CD8-positive, alpha-beta T cell (primary cell): ENCODE measurements at places on chromosomes 16 and 17.

DNA sequence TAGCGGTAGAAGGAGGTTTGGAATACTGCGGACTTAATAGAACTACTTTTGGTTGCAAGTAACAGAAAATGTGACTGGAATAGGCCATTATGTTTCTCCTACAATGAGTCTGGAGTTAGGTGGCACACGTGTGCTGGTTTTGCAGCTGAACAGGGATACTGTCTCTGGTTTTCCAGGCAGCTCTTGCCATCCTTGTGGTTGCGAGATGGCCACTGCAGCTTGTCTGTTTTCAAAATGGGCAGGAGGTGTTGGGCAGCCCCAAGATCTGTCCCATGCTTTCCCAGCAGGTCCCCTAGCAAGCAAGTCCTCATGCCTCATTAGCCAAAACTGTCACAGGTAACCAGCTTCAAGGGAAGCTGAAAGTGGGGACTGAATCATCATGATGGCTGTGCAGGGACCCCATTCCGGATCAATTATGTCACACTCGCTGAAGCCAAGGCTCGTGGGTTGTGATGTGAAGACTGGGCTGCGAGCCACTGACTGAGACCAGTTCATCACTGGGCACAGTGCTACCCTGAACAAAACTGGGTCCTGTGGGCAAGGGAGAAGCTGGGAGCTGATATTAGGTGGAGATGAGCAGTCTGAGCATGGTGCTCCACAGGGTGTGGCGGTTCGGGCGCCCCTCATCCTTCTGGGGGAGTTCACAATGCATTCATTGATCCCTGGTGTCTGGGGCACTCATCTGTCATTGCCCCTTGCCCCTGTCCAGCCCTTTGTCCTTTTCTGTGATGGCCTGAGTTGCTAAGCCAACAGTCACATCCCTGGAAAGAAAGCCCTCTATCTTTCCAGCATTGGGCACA lies 82.1 kb downstream of the KSR1 start:
- no peak for DNase-seq

DNA sequence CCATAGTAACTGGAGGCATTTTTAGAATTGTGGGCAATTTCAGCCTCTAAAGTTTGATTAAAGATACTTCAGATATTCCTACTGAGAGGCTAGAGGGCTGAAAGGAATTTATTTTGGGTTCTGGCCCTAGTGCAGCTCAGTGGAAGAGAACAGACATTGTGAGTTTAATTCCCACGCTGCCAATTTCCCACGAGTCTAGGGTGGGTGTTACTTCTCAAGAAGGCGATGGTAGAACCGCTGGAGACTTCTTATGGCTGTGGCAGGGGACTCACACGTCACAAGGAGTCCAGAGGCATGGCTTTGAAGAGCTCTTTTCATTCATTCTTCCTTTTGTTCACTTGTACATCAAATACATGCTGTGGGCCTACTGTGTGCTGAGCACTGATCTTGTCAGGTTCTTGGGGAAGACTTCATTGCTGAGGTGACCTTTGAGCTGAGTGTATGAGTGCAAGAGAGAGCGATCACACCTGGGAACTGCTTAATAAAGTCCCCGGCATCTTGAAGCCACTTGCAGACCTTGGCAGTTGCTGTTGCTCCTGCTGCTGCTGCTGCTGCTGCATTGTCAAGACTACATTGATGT lies 111.7 kb downstream of the WWOX start:
- no peak for DNase-seq

DNA sequence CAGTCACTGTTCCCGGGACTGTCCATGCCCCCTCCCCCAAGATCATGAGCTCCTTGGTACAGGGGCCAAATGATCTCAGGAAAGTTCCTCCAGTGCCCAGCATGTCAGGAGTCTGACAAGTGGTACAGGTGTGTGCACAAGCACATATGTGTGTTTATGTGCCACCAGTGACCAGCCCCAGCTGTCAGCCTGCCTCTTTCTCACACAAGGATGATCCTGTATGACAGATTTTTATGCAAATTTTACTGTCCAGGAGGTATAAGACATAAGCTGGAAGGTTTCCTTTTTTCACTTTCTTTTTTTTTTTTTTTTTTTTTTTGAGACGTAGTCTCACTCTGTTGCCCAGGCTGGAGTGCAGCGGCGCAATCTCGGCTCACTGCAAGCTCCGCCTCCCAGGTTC lies 31.4 kb upstream of the GFOD2 start:
- DNase-seq, result no peak

DNA sequence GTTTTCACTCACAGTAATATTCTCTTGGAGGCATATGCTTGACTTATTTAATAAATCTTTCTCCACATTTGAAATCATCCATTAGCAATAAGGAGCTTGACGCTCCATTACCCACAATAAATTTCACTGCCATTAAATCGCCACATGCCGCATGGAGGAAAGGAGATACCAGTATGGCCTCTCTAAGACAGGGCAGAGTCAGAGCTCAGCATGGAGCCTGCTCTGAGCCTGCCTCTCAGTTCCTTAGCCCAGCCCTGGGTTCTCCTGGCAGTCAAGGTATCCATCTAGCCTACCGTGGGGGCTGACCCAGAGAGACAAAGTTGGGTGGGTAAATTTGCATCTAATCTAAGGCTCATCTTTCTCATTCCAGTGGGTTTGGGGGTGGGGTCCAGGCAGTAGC lies 80.3 kb upstream of the CES5A start:
- no peak for DNase-seq

DNA sequence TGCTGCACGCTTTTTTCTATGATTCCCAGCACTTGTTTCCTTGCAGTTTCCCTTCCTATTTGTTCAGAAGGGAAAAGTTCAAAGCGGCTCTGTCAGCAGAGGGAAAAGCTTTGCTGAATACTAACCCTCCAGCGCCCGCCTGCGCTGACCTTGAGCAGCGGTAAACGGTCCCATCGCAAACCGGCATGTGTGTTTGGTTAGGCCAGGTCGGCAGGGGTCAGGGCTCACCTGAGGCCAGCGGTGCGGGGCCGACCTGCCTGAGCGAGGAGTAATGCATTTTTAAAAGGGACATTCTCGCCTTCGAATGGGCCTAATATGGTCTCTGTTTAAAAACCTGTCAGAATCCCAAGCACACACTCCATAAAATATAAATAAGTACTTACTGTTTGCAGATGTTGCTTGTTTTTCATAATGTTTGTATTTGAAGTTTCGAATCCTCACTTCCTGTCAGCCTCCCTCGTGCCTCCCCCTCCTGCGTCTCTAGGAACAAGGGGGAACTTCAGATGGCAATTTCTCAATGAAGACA lies 110.1 kb downstream of the IRX3 start:
- no peak for DNase-seq

DNA sequence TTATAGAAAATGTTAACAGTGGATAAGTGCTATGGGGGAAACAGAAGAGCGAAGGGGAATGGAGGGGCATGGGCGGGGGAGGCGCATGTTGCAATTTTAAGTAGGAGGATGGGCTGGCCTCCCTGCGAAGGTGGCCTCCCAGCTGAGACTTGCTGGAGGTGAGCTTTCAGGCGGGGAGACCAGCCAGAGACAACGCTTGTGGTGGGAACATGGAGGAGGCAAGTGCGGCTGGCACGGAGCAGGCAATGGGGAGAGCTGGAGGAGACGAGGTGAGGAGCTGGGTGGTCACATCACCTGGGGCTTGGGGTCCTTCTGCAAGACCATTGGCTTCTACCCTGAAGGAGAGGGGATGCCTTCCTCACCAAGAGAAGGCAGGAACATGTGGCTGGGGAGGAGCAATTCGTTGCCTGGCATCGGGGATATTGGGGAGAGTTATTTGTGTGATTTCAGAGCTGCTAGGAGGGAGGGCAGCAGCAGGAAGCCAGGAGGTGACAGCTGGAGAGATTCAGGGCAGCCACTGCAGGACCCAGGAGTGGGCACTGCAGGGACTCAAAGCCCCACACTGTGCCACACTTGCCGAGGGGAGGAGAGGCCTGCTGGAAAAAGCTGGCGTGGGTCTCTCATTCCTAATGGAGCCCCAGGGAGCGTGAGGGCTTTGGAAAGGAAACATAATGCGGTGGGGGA lies 34.4 kb downstream of the PMFBP1 start:
- no peak for DNase-seq

DNA sequence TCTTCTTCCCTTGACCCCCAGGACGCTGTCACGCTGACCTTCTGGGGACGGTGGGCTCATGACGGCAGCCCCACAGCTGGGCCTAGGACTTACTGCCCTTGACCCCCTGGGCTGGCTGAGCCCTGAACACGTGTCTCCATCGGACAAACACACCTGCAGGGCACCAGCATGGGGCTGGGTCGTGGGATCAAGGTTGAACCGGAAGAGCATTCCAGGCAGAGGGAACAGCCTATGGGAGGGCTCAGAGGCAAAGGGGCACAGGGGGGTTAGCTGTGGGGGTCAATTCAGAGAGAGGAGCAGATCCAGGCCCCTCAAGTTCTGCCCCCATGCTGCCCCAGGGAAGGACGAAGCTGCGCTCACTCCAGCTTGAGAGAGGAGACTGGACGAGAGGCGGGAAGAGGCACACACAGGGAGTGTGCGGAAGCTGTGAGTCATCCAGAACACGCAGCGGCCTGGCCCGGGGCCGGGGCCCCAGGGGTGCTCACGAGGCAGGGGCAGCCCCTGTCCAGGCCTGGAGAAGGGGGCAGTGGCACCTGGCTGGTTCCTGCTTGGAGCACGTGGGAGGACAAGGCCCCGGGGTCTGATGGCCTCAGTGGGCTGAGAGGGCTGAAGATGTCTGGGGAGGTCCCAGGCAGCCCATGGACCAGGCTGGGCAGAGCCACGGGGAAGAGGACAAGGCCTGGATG lies 9.9 kb downstream of the SSTR5 start:
- DNase-seq, result no peak

- no peak for DNase-seq
Observed at GRCh38 chr16:86874141-86874540, 295.8 kb downstream of the FOXL1 start.

DNA sequence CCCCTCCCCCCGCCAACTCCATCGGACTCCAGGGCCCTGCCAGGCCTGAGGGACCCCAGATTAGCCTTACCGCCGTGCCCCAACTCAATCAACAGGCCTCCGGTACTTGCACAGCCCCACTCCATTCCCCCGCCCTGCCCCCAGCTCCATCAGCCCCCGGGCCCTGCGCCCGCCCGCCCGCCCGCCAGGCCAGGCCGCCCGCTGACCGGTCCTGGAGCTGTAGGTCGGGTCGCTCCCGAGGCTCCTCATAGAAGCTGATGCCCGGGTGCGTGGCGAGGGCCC lies 308 bp downstream of the GTF3C1 start:
- DNase-seq, result no peak

DNA sequence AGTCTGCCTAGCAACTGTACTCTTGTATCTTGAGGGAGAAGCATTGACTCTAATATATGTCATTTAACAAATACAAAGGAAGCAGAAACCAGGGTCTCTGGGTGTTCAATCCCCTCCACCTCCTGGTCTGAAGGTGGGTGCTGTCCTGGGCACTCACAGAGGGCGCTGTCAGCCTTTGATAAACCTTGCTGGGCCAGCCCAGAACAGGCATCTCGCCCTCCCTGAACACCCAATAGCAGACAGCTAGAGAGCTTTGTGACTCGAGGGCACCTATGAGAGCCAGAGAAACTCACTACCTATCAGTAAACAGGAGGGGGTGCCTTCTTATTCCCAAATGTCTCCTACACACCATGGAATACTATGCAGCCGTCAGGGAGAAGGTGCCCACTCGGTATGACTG lies 6.4 kb upstream of the PIPOX start:
- no peak for DNase-seq

DNA sequence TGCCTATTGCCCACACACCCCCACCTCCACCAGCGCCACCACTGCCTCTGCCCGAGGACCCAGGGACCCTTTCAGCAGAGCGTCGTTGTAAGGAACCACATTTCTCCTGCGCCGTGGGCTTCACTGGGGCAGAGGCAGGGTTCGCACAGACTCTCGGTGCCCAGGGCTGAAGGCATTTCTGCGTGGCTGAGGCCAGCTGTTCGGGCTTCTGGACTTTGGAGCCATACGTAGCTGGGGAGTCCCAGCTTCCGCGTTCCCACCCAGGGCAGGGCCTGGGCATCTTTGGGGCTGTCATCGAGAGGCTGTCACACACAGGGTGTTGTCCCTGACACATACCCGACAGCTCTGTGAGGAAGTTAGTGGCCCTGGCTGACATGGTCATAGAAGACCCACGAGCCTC lies 16.0 kb upstream of the SMIM5 start:
- DNase-seq, result no peak

- DNase-seq, result peak; percentile 54
Observed at GRCh38 chr17:82212331-82213250, at the start of gene CCDC57. TSS of gene CCDC57 (minus strand) at chr17:82212842. CDS start at chr17:82201944, 10,898 bp downstream.

- peak; percentile 33 for DNase-seq
Observed at GRCh38 chr16:53549970-53550690, 47.1 kb upstream of the AKTIP start.

DNA sequence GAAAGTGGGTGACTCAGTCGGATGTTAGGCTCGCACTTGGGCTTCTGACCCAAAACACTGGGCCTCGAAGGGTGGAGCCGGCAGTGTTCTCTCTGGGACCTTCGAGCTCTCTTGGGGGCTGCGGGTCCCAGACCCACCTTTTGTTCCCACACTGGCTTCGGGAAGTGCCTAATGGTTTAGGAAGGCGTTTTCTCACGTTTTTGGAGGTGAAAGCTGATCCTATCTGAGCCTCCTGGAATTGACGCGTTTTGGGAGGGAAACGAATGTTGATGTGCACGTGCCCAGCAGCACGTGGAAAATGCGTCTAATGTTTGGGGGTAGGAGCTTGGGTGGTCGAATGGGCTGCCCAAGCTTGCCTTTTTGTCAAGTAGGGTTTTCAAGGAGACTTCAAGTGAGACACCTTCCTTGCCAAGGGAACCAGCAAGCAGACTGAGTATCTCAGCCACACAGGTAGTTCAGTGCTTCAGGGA lies 666 bp downstream of the HGS start:
- DNase-seq, result no peak
